ENCODE measurements at places on chromosomes 1 and 21.
A peak's percentile ranks its signal among the peaks of the same experiment; 100 is the strongest.

GRCh38 chr1:51433269-51433971, 85.6 kb downstream of the EPS15 start:
- peaks cover 5% of the 10 kb centered on the region for H3K36me3 ChIP-seq
- no peak overlapping the region for H3K27ac ChIP-seq
- DNase-seq: no peak

DNA sequence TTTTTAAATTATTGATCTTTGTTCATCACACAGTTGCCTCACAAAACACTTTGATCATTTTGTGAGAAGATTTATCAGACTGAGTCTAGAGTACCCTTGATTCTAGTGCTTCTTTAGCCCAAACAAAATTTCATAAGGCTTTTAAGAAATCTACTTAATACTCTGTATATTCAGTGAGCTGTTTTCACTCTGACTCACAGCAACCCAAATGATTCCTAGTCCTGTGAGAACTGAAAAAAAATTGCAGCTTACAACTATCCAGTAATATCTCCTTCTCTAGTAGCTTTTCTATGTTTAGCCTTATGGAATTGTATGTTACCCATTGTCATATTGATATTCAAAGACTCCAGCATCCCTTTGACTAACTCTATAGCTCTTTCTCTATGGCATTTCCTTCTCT, 915.6 kb downstream of the AMY1C start:
- H3K27me3 ChIP-seq: no peaks in the 10 kb centered on the region
- H3K27ac ChIP-seq: no peak overlapping the region
- no peaks in the 10 kb centered on the region for H3K36me3 ChIP-seq
- no peak for DNase-seq

GRCh38 chr1:65751961-65752360, 40.7 kb upstream of the PDE4B start:
- H3K4me1 ChIP-seq: no peaks in the 10 kb centered on the region
- no peak overlapping the region for H3K27ac ChIP-seq
- no peaks in the 10 kb centered on the region for H3K27me3 ChIP-seq
- DNase-seq: no peak
- no peak overlapping the region for H3K4me3 ChIP-seq

DNA sequence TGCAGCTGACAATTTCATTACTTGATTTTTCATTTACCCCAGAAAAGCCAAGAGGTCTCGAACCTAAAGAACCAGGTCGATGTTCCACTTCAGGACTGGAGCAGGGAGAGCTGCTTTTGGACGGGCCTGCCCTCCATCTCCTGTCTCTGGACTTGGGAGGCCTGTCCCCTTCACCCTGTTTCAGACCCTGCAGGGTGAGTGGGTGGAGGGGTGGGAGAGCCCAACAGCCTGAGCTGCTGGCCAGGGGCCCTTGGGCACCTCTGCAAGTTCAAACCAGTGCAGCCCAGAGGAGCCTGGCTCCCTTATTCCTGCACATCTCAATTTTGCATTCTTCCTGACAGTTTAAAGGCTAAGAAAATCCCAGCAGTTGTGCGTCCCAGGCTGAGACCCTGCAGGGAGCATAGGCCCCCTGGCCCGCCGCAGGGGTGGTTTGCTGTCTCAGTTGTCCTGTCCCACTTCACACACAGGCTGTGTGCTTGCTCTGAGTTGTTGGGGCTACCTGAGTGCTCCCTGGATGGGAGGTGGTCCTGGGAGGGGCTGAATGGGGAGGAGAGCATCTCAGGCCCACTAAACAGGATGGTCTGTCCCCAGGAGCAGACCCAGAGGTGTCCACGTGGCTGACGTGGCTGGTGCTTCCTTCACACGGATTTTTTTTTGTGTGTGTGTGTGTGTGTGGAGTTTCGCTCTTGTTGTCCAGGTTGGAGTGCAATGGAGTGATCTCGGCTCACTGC, 443.7 kb downstream of the PTPRU start:
- no peaks in the 10 kb centered on the region for H3K36me3 ChIP-seq
- no peak overlapping the region for H3K4me3 ChIP-seq
- no peaks in the 10 kb centered on the region for H3K27me3 ChIP-seq
- H3K4me1 ChIP-seq: peaks cover 14% of the 10 kb centered on the region
- DNase-seq: no peak
- H3K27ac ChIP-seq: no peak overlapping the region

GRCh38 chr1:89518221-89518631, 6.4 kb upstream of the LRRC8B start:
- H3K4me3 ChIP-seq: no peak overlapping the region
- peaks cover 15% of the 10 kb centered on the region for H3K4me1 ChIP-seq
- H3K36me3 ChIP-seq: no peaks in the 10 kb centered on the region
- DNase-seq: no peak
- H3K27ac ChIP-seq: no peak overlapping the region

- H3K27ac ChIP-seq: no peak overlapping the region
- peaks cover 18% of the 10 kb centered on the region for H3K36me3 ChIP-seq
- no peaks in the 10 kb centered on the region for H3K4me1 ChIP-seq
- no peak overlapping the region for H3K4me3 ChIP-seq
- H3K27me3 ChIP-seq: no peaks in the 10 kb centered on the region
- no peak for DNase-seq
Measured at GRCh38 chr1:55147524-55147923, 67.6 kb downstream of the USP24 start.

DNA sequence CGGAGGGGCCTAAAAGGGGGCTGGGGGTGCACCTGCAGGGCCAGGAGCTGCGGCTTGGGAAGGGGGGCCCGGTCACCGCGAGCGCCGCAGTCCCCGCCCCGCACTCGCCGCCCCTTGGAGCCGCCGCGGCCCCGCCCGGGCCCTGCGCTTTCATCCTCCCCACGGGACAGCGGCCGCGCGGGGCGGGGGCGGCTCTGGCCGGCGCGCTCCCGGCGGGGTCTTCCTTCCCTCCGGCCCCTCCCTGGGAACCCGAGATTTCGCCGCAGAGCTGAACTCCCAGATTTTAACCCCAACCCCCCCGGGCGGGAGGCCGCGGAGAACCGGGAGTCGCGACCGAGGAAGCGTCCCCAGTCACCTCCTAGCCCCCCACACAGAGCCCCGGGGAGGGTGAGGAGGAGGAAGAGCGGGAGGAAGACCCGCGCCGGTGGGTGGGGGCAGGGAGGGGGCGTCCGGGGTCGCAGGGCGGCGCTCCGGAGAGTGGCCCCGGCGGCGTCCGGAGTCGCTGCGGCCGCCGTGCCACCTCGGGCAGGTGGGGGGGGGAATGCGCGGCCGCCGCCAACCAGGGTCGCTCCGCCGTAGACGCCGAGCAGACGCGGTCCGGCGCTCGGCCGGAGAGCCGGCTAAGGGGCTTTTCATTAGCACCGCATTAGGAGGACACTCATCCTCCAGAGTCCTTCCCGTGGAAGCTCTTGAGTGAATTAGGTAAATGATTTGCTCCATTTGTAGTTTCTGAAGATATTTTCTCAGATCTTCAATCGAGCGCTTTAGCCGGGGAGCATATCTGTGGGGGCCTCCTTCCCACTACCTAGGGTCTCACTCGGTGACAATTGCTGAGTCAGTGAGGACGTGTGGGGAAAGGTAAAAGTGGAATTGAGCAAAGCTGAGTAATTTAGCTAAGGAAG, 31.6 kb upstream of the NFIA start:
- peak overlapping the region; percentile 60 for H3K4me3 ChIP-seq
- no peaks in the 10 kb centered on the region for H3K36me3 ChIP-seq
- H3K27ac ChIP-seq: no peak overlapping the region
- peaks cover 51% of the 10 kb centered on the region for H3K27me3 ChIP-seq

DNA sequence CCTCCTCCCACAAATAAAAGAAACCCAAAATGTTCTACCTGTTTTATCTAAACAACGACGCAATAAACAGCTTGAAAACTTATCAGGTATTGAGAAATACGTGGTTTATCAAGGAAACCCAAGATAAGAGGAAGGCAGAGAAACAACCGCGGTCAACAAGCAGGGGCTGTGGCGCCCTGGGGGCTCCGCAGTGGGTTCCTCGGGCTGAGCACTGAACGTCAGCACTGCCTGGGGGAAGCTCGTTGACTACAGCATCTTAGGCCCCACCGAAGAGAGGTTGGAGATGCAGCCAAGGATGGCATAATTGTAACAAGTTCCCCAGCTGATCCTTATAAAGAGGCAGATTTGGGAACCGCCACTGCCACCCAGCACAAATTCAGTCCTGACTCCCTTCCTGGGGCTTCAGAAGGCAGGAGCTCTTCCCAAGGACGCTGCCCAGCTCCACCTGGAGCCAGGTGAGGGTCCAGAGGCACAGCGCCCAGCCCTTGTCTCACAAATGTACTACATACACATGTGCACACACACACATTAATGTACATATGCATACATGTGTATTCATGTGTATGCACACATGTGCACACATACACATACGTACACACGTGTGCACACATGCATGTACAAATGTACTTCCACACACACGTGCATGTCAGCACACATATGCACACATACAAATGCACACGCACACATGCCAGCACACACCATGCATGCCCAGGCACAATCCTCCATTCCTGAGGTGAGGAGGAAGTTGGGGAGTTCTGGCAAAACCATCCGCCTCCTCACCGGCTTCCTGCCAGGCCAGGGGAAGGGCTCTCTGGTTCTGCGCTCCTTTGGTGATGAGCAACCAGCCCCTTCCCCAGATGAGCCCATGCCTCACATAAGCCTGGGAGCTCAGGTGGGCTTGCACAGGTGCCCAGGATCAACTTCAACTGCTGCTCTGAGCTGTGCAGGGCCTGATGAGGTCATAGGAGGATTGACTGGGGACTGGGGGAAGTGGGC, 251.1 kb downstream of the NPHP4 start:
- H3K4me3 ChIP-seq: no peak overlapping the region
- H3K27ac ChIP-seq: no peak overlapping the region
- H3K36me3 ChIP-seq: no peaks in the 10 kb centered on the region
- H3K4me1 ChIP-seq: no peaks in the 10 kb centered on the region

DNA sequence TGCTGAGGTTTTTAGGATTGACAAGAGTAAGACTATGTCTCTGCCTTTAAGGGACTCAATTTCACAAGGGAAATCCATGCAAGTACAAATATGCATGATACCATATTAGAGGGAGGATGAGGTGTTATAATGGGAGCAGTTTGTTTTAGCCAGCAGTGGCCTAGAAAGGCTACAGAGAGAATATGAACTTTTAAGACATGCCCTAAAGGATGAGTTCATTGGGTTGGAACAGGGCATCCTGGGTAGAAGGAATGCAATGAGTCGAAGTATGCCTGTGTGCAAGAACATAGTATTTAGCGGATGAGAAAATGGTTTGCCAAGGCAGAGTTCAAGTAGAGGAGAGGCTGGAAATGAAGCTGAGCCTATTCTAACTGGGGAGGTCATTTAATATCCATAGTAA, 32.6 kb upstream of the LEPR start:
- H3K27me3 ChIP-seq: no peaks in the 10 kb centered on the region
- H3K4me3 ChIP-seq: no peak overlapping the region
- no peak for DNase-seq
- no peak overlapping the region for H3K27ac ChIP-seq
- H3K36me3 ChIP-seq: no peaks in the 10 kb centered on the region

- no peak overlapping the region for H3K4me3 ChIP-seq
- H3K36me3 ChIP-seq: no peaks in the 10 kb centered on the region
- DNase-seq: no peak
- peaks cover 13% of the 10 kb centered on the region for H3K4me1 ChIP-seq
- no peaks in the 10 kb centered on the region for H3K27me3 ChIP-seq
Measured at GRCh38 chr1:184870319-184870718, 104.0 kb downstream of the NIBAN1 start.

GRCh38 chr1:110321846-110322245, 17.3 kb upstream of the RBM15 start:
- no peak overlapping the region for H3K4me3 ChIP-seq
- H3K4me1 ChIP-seq: no peaks in the 10 kb centered on the region
- DNase-seq: no peak
- no peaks in the 10 kb centered on the region for H3K36me3 ChIP-seq
- no peak overlapping the region for H3K27ac ChIP-seq

DNA sequence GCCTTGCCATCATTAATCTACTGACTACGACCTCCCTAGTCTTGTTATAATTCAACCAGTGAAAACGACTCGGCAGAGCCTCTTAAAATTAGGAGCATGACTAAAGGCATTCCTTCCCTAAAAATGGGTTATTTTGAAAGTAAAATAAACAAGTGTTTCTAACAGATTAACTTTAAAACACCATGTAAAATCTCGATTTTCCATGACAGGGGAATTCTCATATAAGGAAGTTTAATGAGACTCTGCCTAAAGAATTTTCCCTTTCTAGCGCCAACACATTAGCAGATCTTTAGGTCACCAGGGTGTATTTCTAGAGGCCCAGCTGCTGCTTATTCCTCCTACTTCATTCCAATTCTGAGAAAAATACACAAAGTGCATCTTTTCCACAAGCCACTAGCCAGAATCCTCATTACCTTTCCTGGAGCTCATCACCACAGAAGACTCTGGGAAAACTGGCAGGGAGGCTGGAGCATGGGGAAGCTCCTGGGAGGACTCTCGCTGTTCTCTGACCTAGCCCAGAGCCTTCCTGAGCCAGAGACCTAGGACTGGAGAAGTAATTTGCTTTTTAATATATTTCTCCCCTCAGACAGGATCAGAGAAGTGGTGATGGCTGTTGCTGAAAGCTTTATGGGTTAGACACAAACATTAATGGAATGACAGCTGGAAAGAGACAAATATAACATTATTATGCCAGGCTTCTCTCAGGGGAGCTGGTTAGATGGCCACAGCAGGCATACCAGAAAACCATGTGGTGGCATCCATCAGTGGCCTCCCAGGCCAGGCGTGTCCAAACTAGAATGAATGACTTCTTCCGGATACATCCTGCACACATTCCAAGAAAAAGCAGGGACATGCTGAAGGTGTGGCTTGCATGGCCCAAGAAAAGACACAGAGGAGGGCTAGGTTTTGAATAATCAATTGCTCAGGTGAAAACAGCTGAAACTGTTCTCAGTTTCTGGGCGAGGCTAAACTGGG, 63.6 kb upstream of the CTTNBP2NL start:
- peaks cover 12% of the 10 kb centered on the region for H3K27me3 ChIP-seq
- DNase-seq: no peak
- no peak overlapping the region for H3K27ac ChIP-seq
- H3K36me3 ChIP-seq: no peaks in the 10 kb centered on the region
- no peaks in the 10 kb centered on the region for H3K4me1 ChIP-seq
- no peak overlapping the region for H3K4me3 ChIP-seq

GRCh38 chr1:219699870-219700269, 87.0 kb upstream of the ZC3H11B start:
- H3K27me3 ChIP-seq: no peaks in the 10 kb centered on the region
- H3K36me3 ChIP-seq: no peaks in the 10 kb centered on the region
- peak; percentile 98 for DNase-seq
- peak overlapping the region; percentile 57 for H3K27ac ChIP-seq

GRCh38 chr21:17789656-17790055, 29.5 kb downstream of the C21orf91 start:
- no peaks in the 10 kb centered on the region for H3K4me1 ChIP-seq
- H3K27ac ChIP-seq: no peak overlapping the region
- H3K36me3 ChIP-seq: peaks cover 3% of the 10 kb centered on the region

GRCh38 chr1:98017184-98017583, 96.3 kb upstream of the DPYD start:
- H3K36me3 ChIP-seq: no peaks in the 10 kb centered on the region
- no peaks in the 10 kb centered on the region for H3K27me3 ChIP-seq
- no peak for DNase-seq
- no peak overlapping the region for H3K27ac ChIP-seq

DNA sequence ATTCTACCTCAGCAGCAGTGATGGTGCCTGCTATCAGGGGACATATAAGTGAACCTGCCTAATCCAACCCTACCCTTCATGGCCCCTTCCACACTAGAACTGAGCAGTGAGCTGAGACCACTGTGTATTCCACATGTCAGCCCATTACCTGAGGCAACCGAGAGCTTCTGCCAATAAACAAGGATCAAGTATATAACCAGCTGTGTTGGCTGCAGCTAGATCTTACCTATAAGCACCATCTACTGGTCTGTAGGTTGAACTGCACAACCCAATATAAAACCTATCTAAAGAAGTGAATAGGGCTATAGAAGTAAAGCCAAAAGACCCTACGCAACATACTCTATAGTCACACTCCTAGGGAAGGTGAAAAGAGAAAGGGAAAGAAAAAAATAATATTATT, 376.9 kb downstream of the HHIPL2 start:
- no peak overlapping the region for H3K27ac ChIP-seq
- no peaks in the 10 kb centered on the region for H3K27me3 ChIP-seq
- H3K4me3 ChIP-seq: no peak overlapping the region
- DNase-seq: peak; percentile 41
- no peaks in the 10 kb centered on the region for H3K36me3 ChIP-seq

All from astrocyte (in vitro differentiated cells and primary cell).